Ovary (tissue), 10 donors: ENCODE measurements at places on chromosomes 5 and 9. TPM values are rescaled to one million over a fixed set of nuclear protein-coding genes. Genes with fewer than 3 reads are reported as not detected.
A peak's percentile ranks its signal among the peaks of the same experiment; 100 is the strongest.

- H3K36me3 ChIP-seq: no peaks in the 10 kb centered on the region
- no peak overlapping the region for H3K27ac ChIP-seq
- H3K4me3 ChIP-seq: no peak overlapping the region
- no peaks in the 10 kb centered on the region for H3K27me3 ChIP-seq
Observed at GRCh38 chr9:75041041-75041440, 12.9 kb upstream of the CARNMT1 start.

DNA sequence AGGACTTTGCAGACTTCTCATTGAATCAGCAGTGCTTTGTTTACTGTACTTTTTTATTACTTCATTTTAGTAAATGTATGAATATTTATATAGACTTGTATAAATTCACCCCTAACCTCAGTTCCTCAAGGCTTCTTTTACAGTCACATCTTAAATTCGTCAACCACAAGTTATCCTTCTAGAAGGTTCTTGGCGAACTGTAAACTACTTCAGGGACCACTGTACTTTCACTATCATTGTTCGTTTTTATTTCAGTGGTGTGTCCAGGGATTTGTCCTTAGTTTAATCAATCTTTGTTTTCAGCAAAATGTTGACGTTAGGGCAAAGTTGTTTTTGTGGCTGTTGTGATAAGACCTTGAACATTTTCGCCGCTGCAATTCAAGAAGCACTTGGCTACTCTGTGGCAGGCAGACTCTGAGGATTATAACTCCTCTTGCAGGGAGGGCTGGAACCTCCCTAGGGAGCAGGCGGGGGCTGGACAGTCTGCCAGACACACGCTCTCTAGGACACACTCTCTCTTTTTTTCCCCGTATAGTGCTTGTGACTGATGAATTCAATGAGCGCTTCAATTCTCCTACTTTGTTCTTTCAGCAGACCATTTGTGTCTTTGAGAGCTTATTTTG lies 252.8 kb downstream of the FBXL7 start:
- peak overlapping the region; percentile 2 for H3K27ac ChIP-seq
- peak overlapping the region; percentile 17 for H3K4me3 ChIP-seq
- peak; percentile 78 for DNase-seq
- H3K27me3 ChIP-seq: no peaks in the 10 kb centered on the region
- peaks cover 3% of the 10 kb centered on the region for H3K4me1 ChIP-seq
- no peaks in the 10 kb centered on the region for H3K36me3 ChIP-seq

- no peak overlapping the region for H3K4me3 ChIP-seq
- DNase-seq: no peak
- H3K4me1 ChIP-seq: no peaks in the 10 kb centered on the region
- H3K36me3 ChIP-seq: no peaks in the 10 kb centered on the region
- no peak overlapping the region for H3K27ac ChIP-seq
Observed at GRCh38 chr9:116450378-116451139, 236.5 kb upstream of the TRIM32 start.

The HARS2 gene
- 18.2 TPM for total RNA-seq

The C9orf153 gene
- total RNA-seq: 0.32 TPM
